RWPE2 (cell line): ENCODE measurements at places on chromosomes 6 and 20.

- no peak overlapping the region for H3K4me3 ChIP-seq
- H3K4me1 ChIP-seq, result peaks cover 22% of the 10 kb centered on the region
- DNase-seq, result no peak
- no peaks in the 10 kb centered on the region for H3K27me3 ChIP-seq
- no peaks in the 10 kb centered on the region for H3K36me3 ChIP-seq
These were observed 12.2 kb upstream of the PRND start for GRCh38 chr20:4709261-4710105.

DNA sequence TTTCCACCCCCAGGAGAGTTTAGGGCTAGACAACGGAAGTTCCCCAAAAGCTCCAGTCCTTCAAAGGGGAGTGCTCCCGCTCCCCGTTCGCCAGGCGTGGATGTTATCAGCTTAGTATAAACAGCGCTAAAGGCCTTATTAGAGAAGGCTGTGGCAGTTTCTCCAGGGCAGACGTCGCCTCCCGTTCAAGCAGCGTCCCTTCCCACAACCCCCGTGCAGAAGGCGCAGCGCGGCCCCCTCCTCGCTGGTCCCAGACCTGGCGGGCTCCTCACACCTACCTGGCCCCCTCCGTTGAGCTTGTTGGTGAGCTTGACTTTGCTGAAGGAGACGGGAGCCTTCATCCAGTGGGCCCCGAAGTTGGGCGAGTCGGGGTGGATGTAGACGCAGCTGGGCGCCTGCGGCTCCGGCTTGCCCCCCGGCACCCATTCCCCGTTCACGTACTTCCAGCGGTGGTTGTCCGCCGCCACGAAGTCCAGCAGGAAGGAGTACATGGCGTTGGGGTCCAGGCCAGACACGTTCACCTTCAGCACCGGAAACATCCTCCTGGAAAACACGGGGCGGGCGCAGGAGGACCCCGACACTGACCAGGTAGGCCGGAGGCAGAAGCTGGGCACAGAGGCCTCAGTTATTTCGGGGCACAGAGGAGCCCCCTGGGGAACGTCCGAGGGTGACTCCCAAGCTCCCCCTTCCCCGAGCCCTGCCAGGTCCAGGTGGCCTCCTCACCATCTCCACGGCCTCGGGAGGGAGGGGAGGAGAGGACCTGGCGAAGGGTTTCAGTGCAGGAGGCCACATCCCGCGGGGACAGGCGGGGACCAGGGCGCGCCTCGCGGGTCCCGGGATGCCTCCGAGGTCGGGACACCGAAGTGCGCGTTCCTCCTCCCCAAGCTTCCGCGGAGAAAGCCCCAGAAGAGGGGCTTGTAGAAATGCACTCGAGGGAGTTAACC, 1.1 kb downstream of the TBXT start:
- H3K27ac ChIP-seq, result no peak overlapping the region
- H3K4me3 ChIP-seq, result no peak overlapping the region
- H3K36me3 ChIP-seq, result no peaks in the 10 kb centered on the region
- peaks cover 55% of the 10 kb centered on the region for H3K27me3 ChIP-seq
- H3K4me1 ChIP-seq, result no peaks in the 10 kb centered on the region

DNA sequence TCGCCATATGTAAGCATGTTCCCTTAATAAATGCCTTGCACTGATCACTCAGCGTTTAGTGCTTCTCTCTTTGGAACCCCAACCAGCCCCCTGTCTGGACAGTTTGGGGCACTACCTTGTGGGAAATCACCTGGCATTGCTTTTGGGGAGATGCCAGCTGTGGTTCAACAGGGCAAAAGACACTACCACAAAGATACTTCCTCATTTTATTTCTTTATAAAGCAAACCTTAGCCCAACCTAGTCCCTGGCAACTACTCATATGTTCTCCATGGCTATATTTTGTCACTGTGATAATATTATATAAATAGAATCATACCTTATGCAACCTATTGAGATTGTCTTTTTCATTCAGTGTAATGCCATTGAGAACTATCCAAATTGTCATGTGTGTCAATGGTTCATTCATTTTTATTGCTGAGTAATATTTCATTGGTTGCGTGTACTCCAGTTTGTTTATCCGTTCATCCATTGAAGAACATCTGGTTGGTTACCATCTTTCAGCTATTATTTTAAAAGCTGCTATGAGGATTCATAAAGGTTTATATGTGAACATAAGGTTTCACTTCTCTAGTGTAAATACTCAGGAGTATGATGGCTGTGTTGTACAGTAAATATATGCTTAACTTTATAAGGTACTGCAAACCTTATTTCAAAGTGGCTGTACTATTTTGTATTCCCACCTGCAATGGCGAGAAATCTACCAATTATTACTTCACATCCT, 114.8 kb downstream of the MOXD1 start:
- no peak overlapping the region for H3K4me3 ChIP-seq
- no peaks in the 10 kb centered on the region for H3K27me3 ChIP-seq

GRCh38 chr6:123036648-123037047, 40.6 kb downstream of the CLVS2 start:
- H3K27ac ChIP-seq, result no peak overlapping the region
- DNase-seq, result no peak
- H3K4me3 ChIP-seq, result no peak overlapping the region

- no peak for DNase-seq
- H3K4me3 ChIP-seq, result no peak overlapping the region
- H3K4me1 ChIP-seq, result no peaks in the 10 kb centered on the region
- no peaks in the 10 kb centered on the region for H3K27me3 ChIP-seq
- H3K36me3 ChIP-seq, result no peaks in the 10 kb centered on the region
These were observed 128.9 kb downstream of the TMEM200A start for GRCh38 chr6:130494729-130495128.

- no peak overlapping the region for H3K27ac ChIP-seq
- H3K4me3 ChIP-seq, result no peak overlapping the region
- no peaks in the 10 kb centered on the region for H3K27me3 ChIP-seq
- H3K36me3 ChIP-seq, result no peaks in the 10 kb centered on the region
These were observed 415.6 kb upstream of the RNF217 start for GRCh38 chr6:124546601-124547000.

DNA sequence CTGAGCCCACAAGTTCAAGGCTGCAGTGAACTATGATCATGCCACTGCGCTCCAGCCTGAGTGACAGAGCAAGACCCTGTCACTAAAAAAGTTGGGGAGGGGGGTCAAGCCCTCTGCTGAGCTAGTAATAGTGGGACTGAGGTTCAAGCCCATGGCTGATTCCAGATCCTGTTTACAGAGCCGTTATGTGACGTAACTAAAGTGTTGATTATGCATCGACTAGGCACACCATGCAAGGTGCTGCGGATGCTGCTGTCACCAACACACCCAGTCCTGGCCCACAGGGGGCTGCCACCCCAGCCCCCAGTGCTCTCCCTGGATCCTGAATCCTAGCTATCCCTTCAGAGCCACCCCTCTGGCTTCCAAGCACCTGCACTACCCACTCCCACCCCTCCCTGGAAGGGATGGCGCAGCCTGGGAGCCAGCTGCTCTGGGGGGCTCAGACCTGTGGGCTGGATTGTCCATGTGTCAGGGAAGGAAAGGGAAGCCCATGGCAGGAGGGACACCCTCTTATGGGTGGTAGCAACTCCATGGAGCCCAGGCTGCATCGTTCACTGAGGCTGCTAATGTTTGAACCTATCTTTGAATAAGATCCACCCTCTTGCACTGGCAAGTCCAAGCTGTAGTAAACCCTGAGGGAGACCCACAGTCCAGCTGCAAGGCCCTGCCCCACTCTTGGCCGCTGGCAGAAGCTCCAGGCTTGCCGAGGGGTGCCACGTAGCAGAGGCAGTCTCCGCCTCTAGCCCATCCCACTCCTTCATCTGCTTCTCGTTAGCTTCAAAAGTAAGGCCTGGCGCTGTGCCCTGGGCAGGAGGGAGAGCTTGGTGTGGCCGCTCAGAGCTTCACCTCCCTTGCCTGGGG, 95.0 kb downstream of the SNX5 start:
- DNase-seq, result no peak
- H3K4me1 ChIP-seq, result no peaks in the 10 kb centered on the region
- no peaks in the 10 kb centered on the region for H3K36me3 ChIP-seq
- H3K4me3 ChIP-seq, result no peak overlapping the region
- no peaks in the 10 kb centered on the region for H3K27me3 ChIP-seq
- H3K27ac ChIP-seq, result no peak overlapping the region

- DNase-seq, result no peak
These were observed 31.4 kb downstream of the TMEM181 start for GRCh38 chr6:158591134-158591809.

- no peaks in the 10 kb centered on the region for H3K4me1 ChIP-seq
- no peak overlapping the region for H3K4me3 ChIP-seq
- DNase-seq, result no peak
- H3K36me3 ChIP-seq, result no peaks in the 10 kb centered on the region
- no peak overlapping the region for H3K27ac ChIP-seq
- peaks cover 27% of the 10 kb centered on the region for H3K27me3 ChIP-seq
These were observed 9.8 kb downstream of the FOXA2 start for GRCh38 chr20:22574545-22575086.

GRCh38 chr20:63409834-63410435, 48.8 kb upstream of the CHRNA4 start:
- no peaks in the 10 kb centered on the region for H3K36me3 ChIP-seq
- DNase-seq, result peak; percentile 83
- no peaks in the 10 kb centered on the region for H3K4me1 ChIP-seq
- peaks cover 25% of the 10 kb centered on the region for H3K27me3 ChIP-seq
- no peak overlapping the region for H3K27ac ChIP-seq
- no peak overlapping the region for H3K4me3 ChIP-seq

- H3K4me1 ChIP-seq, result peaks cover 36% of the 10 kb centered on the region
- no peak overlapping the region for H3K4me3 ChIP-seq
- no peaks in the 10 kb centered on the region for H3K27me3 ChIP-seq
- H3K36me3 ChIP-seq, result no peaks in the 10 kb centered on the region
These were observed 51.3 kb downstream of the PDE7B start for GRCh38 chr6:135902756-135903331.

DNA sequence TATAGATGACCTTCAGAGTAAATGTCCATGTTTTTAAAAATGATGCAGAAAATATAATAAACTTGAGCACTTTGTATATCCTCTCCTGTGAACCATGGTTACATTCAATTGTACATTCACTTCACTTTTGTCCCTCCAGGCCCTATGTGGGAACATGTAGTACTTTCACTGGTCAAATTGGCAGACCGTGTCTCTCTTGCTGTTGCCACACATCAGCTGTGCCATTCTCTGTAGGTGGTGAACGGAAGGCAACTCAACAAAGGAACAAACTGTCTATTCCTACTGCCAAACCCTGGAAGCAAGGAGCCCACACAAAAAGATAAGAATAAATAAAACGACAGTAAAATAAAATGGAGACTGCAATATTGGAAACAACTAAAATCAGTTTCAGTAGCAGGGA, 2.0 kb downstream of the ROS1 start:
- no peak overlapping the region for H3K27ac ChIP-seq
- H3K4me1 ChIP-seq, result peaks cover 11% of the 10 kb centered on the region
- H3K4me3 ChIP-seq, result no peak overlapping the region
- no peaks in the 10 kb centered on the region for H3K27me3 ChIP-seq
- no peaks in the 10 kb centered on the region for H3K36me3 ChIP-seq

DNA sequence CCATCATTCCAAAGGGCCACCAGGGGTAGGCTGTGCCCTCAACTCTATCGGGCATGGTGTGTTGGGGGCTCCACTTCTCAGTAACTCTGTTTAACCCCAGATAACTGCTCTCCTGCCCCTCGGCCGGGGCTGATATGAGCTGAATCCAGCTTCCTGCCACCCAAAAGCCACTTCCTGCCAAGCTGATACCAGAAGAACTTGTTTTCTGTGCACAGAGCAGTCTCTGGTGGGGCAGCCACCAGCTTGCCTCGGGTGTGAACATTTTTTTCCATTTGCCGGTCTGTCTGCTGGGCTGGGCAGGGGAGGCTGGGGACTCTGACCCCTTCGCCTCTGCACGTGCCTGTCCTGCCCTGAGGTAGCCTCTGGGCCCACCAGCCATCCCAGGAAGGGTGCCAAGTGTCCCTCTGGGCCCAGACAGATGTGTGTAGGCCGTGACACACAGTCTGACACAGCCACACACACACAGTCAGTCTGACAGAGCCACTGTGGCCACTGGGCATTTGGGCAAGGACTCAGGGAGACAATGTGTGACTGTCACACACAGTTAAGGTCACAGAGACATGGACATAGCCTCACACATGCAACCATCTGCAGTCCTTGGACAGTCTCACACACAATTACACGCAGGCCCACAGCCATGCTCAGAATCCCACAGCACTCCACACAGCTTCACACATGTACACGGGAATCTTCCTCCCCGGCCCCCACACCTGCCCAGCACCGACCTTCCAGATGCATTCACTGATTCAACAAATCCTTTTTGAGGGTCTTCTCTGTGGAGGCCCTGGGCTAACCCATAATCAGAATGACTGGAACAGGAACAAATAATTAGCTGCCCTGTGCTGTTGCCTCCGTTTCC, 45.1 kb downstream of the NOL4L start:
- DNase-seq, result peak; percentile 76
- no peak overlapping the region for H3K4me3 ChIP-seq
- no peaks in the 10 kb centered on the region for H3K36me3 ChIP-seq
- no peaks in the 10 kb centered on the region for H3K4me1 ChIP-seq

DNA sequence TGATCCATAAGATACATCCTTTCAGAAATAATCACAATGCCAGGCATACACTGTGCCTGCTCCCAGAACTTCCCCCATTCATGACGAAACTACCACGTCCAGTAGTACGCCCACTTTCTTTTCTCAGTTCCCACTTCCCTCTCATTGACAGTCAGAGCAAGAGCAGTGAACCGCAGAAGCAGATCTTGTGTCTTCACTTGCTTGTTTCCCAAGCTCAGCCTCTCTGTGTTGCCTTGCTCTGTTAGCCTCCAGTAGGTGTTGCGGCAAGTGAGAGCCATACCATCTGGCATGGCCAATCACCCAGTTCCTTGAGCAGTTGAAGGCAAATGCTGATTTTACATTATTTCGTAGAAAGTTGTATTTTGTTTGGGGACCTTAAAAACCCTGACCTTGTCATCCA, 11.7 kb downstream of the UST start:
- H3K4me3 ChIP-seq, result no peak overlapping the region
- H3K4me1 ChIP-seq, result no peaks in the 10 kb centered on the region
- no peaks in the 10 kb centered on the region for H3K27me3 ChIP-seq
- no peak for DNase-seq

DNA sequence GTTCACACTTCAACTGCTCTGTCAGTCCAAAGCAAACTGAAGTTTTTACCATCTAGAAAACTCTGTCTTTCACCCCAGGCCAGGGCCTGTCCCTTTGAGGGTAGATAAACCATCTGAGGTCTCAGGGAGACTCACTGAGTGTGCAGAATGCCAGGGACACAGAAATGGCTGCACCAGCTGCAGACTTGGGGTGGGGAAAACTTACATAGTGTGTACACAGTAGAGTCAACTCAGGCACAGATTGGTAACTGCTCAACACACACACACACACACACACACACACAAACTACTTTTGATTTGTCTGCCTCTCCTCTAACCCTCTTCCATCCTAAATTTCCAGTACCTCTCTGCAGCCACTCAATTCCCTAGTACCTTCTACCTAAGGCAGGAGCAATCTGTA, 374.9 kb upstream of the JAG1 start:
- no peak overlapping the region for H3K4me3 ChIP-seq
- H3K27ac ChIP-seq, result peak overlapping the region; percentile 67
- peaks cover 16% of the 10 kb centered on the region for H3K4me1 ChIP-seq
- peaks cover 4% of the 10 kb centered on the region for H3K27me3 ChIP-seq
- H3K36me3 ChIP-seq, result 0 out of 2 replicates have a peak, but pooled peaks cover 4% of the 10 kb centered on the region

GRCh38 chr6:46452312-46452917, 38.8 kb downstream of the RCAN2 start:
- H3K27me3 ChIP-seq, result no peaks in the 10 kb centered on the region
- no peak overlapping the region for H3K4me3 ChIP-seq
- no peak for DNase-seq
